EH (cell line): ENCODE measurements at places on chromosomes 4 and X.

GRCh38 chr4:153244969-153245368 lies 40.7 kb downstream of the TRIM2 start:
- DNase-seq, result no peak

GRCh38 chrX:46630141-46630540 lies 56.6 kb downstream of the CHST7 start:
- peak; percentile 64 for DNase-seq

DNA sequence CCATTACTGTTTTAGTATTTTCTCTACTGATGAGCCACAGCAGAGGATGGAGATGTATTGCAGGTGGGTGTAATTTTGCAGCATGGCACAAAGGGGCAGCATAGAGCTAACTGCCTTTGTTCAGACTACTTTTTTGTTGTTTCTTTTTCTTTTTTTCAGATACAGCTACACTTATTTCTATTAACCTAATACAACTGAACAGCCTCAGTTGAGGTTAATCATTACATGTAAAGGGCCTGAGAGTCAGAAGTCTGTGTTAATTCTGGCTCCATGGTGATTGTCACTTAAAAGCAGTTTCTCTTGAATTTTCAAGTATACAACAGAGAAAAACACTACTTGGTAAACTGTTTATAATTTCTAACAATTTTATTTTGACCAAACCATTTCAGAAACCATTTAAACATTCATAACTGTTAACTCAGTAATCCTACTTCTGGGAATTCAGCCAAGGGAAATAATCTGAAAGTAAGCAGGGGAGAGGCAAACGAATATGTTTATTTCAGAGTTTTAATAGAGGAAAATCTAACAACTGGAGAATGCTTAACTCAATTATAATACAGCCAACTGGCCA lies 13.9 kb upstream of the PPEF2 start:
- peak; percentile 75 for DNase-seq

GRCh38 chr4:31146366-31146765 lies 426.2 kb downstream of the PCDH7 start:
- DNase-seq, result no peak

DNA sequence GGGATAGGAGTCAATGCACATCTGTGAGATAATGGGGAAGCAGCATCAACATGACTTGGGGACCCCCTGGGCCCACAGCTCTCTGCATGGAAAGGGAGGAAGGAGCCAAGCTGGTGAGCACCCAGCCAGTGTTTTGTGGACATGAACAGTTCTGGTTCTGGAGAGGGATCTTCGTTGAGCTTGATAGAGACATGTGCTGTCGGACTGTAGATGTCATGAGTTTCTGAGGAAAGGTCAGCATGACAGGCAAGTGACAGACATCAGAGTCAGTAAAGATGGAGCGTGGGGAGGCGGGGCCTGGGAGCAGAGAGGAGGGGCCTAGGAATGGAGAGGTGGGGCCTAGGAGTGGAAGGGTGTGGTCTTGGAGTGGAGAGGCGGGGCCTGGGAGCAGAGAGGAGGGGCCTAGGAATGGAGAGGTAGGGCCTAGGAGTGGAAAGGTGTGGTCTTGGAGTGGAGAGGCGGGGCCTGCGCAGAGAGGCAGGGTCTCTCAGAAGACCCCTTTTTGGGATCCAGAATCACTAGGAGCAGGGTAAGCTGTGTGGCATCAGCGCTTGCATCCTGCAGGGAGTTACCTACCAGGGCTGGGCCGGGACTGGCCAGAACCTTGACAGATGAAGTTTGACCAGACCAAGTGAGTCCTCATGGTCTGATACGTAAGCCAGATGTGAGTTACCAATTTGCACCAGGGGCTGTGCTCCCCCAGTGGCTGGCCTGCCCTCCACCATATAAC lies 33.7 kb downstream of the PIGG start:
- no peak for DNase-seq
